ENCODE measurements at places on chromosomes 6 and 20.

DNA sequence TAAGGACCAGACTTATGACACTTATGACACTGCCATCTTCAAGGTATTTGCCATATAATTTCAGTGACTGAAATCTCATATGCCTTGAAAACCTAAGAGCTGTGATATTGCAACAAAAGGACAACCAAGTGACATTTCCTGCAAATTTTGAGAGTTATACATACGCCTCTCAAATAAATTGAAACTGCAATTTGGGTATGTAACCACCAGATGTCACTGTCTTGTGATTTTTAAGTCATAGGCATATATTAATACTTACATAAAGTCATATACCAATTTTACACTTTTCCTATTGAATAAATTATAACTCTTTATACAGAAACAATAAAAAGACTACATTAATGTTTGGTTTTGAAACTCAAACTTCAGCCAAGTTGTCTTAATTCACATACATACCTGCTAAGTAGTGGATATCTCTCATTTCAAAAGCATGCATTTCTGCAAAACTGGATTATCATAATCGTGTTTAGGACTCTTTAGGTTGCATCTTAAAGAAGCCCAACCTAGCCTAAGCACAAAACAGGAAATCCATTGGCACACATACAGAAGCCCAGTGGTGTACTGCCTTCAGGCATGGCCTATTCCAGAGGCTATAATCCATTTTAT is 180.2 kb downstream of the PACRG start:
- DNase-seq = no peak

DNA sequence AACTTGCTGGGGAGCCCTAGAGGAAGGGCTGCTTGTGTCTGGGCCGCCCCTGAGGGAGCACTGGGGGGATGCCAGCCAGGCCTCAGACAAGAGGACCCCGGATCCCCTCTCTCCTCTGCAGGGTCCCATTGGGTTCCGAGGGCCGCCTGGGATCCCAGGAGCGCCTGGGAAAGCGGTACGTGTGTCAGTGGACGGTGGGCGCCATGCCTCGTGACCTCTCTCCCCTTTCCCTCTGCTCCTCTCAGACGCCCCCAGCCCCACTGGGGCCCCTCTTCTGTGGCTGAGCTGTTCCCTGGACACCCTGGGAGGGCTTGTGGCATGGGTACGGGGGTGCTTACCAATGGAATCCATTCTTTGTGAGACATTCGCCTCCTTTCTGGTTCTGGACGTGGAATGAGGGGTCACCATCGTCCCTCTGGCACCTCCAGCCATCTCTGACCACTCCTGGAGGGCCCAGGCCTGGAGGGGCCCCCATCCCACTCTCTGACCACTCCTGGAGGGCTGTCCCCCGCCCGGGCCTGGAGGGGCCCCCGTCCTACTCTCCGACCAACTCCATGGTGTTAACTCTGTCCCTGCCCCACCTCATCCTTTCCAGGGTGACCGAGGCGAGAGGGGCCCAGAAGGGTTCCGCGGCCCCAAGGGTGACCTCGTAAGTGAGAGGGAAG is 9.9 kb downstream of the COL9A3 start:
- no peak for DNase-seq

GRCh38 chr6:142879076-142879475 is 65.9 kb downstream of the HIVEP2 start:
- DNase-seq = no peak

DNA sequence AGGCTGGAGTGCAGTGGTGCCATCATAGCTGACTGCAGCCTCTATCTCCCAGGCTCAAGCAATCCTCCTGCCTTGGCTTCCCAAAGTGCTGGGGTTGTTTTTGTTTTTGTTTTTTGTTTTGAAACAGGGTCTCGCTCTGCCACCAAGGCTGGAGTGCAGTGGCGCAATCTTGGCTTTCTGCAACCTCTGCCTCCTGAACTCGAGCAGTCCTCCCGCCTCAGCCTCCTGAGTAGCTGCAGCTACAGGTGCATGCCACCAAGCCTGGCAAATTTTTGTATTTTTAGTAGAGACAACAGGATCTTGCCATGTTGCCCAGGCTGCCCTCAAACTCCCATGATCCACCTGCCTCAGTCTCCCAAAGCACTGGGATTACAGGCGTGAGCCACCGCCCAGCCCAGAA is 4.2 kb downstream of the C6orf132 start:
- no peak for DNase-seq

DNA sequence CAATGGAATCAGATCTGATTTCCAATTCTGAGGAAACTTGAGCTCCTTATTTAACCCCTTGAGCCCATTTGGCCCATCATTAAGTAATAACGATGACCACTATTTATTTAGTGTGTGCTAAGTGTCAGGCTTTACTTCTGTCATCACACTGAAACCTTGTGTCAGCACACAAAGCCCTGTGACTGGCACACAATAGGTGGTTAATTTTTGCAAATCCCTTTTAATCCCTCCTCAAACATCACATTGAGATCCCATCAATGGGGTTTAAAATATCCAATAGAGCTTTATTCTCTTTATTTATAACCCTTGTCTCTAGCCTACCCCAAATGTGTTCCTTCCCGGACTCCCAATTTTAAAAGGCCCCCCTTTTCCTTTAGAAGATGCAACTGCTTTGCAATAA is 656.8 kb upstream of the CHD6 start:
- no peak for DNase-seq

GRCh38 chr6:117138920-117139319 is 126.4 kb upstream of the VGLL2 start:
- no peak for DNase-seq

- no peak for DNase-seq
Measured at GRCh38 chr6:6694825-6695624, 106.5 kb downstream of the LY86 start.

DNA sequence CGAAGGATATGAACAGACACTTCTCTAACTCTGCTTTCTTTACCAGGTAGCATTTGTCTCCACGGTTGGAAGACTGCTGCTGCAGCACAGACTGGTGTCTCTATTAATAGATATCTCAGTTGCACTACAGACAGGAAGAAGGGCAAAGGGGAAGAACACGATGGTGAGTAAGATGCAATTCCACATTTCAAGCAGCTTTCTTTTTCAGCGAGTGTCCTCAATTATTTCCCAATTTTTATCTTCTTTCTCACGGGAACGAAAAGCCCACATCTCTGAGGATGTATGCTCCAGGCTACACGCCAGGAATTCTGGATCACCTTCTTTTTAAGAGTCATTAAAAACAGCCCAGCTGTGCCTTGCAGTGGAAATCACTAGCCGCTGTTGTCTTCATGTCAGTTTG is 311.6 kb upstream of the ECI2 start:
- DNase-seq = no peak

DNA sequence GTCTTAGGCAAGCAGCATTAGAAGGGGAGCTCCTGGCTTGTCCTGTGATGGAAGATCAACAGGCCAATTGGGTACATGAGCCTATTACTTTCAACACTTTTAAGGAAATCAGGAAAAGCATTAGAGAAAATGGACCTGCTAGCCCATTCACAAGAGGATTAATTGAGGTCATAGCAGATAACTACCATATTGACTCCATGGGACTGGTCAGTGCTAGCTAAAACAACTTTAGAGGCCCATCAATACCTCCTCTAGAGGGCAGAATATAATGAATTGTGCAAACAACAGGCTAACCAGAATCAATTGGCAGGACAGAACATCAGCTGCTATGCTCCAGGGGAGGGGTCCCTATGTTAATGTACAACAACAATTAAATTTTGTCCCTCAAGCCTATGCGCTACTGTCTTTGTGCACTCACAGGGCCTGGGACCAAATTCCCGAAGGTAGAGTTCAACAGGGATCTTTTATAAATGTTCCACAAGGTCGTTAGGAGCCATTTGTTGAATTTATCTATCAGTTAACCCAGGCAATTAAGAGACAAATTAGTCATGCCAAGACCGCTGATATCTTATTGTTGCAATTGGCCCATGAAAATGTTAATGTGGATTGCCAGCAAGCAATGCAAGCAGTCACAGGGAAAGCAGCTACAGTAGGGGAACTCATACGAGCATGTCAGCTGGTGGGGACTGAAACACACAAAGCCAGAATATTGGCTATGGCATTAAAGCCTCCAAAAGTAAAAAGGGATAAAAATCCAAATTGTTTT is 106.6 kb upstream of the BTN3A2 start:
- no peak for DNase-seq

DNA sequence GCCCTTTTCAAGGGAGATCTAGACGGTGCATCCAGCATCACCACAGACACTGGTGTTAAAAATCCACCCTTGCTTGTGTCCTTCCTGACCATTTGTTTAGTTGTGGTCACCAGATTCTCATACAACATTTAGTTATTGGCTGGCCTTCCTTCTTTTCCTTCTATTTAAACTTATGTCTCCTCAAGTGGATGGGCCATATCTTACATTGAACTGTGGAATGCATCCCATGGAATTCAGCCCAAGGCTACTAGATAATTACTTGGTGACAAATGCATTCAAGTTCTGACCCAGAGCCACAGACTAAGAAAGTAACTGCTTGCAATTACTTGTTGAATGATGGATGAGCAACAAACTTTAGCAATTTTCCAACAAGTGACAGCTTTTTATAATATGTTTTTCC is 198.9 kb upstream of the SSTR4 start:
- no peak for DNase-seq

GRCh38 chr20:63225082-63225454 is 9.1 kb upstream of the YTHDF1 start:
- no peak for DNase-seq

GRCh38 chr20:38640521-38640920 is 38.9 kb downstream of the ARHGAP40 start:
- DNase-seq = no peak

- DNase-seq = no peak
Measured at GRCh38 chr6:131635384-131636340, 1.4 kb upstream of the ENPP3 start.

- DNase-seq = no peak
Measured at GRCh38 chr6:112113431-112113830, 26.0 kb downstream of the FAM229B start.

GRCh38 chr6:156461647-156462046 is 315.5 kb upstream of the ARID1B start:
- DNase-seq = no peak

GRCh38 chr20:13102237-13102636 is 93.5 kb downstream of the SPTLC3 start:
- no peak for DNase-seq

DNA sequence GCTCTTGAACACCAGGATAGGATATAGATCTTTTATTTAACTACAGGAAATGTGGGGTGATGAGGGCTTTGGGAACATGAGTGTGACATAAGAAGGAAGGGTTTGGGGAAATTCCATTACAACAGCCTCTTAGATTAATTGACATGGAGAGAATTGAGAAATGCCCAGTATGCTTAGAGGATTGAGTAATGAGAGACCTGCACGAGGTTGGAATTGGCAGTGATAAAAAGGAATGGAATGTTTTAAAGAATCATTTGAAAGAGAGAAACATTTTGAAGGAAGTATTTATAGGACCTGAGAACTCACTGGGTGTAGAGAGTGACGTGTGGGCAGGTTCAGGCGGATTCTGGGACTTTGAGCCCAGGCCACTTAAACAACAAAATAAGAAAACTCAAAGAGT is 227.0 kb downstream of the BMP2 start:
- no peak for DNase-seq

- DNase-seq = peak; percentile 21
Measured at GRCh38 chr6:2793534-2794151, 28.4 kb downstream of the WRNIP1 start.

DNA sequence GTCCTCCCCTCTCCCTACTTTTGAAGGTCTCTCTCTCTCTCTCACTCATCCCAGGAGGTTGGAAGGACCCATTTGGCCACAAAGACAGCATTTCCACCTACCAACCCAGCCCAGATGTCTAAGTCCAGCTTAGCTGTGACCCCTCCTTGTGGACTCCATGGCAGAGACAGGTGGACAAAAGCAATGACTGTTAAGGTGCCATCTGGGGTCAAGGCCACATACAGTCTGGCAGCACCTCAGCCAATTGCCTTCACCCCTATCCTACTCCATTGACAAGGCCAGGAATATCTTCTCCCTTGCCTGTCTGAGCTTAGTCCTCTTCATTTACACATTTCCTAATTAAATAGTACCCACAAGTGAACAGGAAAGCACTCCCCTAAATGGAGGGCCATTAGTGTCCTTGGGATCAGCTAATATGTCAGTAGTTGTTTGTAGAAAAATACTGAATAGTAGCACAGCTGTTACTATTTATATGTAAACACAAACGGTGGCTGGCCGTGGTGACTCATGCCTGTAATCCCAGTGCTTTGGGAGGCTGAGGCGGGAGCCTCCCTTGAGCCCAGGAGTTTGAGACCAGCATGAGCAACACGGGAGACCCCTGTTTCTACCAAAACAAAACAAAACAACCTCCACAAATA is 28.8 kb downstream of the GCM1 start:
- DNase-seq = no peak

DNA sequence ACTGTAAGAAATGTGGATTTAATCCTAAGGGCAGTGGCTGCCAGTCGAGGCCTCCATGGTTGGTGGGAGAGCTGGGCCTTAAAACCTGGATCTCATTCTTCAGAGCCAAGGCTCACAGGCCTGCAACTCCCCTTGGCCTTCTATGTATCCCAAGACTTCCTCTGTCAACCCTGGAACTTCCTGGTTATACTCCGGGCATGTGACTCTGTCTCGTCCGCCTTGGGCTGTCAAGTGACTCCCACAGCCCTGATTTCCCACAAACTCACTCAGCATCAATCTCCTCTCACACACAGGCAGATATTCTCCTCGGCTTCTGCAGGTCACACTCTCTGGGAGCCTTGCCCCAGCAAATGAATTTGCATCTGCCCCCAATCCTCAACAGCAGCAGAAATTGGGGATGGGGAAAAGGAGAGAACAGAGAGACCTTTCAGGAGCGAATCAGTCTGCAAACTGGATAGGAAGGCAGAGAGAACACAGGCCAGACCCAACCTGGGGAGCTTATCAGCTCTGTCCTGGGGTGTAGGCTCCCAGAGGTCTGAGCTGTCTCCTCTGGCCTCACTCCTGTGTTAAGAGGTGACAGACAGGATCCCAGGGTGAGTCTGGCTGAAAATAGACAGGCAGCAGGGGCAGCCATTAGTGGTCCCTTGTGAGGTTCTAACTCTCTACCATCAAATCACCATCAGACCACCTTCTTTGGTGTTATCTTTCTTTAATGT is 30.4 kb upstream of the PREX1 start:
- DNase-seq = no peak

GRCh38 chr6:50264995-50265571 is 215.4 kb upstream of the DEFB112 start:
- no peak for DNase-seq
